Choroid plexus epithelial cell (primary cell): ENCODE measurements at places on chromosomes 16 and 17.

DNA sequence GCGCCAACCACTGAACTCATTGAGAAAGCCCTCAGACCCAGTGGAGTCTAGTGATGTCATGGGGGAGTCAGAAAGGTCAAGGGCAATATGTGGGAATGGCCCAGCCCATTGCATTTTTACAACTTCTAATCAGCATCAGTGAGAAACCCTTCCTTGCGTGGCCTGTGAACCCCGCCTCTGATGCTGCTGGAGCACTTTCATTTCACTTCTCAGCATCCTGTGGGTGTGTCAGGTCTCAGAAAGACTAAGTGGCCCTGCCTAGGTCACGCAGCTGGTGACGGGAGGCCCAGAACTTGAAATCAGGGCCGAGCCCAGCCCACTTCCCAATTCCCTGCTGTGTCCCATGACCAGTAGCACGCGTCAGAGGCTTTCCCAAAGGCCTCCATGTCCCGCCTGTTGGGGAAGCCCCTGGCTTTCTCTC, 6.1 kb downstream of the DNAI2 start:
- no peak for DNase-seq

GRCh38 chr17:50046179-50046578, 9.7 kb upstream of the ITGA3 start:
- DNase-seq: no peak

GRCh38 chr17:19558946-19559345, 25.3 kb downstream of the SLC47A1 start:
- no peak for DNase-seq

- DNase-seq: no peak
Observed at GRCh38 chr16:86307514-86307903, 202.8 kb upstream of the FOXF1 start.

- peak; percentile 10 for DNase-seq
Observed at GRCh38 chr16:49663081-49664065, 192.5 kb downstream of the ZNF423 start.

DNA sequence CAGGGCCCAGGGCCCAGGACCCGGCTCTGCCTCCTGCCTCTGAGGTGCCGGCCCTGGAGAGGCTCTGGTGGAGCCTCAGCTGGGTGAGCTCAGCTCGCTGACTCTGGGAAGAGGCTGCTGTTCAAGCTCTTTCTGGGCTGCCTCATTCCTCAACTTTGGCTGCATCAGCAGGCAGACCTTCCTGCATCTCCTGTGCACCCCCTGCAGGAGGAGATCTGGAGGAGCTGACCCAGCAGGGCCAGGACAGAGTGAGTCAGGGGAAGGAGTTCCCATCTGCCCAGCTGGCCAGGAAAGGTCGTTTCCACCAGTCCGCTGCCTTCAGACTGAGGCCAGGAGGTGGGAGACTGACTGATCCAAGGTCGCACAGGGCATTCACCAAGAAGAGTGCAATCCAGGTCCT, 10.7 kb downstream of the CRHR1 start:
- no peak for DNase-seq

- DNase-seq: no peak
Observed at GRCh38 chr17:55495239-55495638, 16.0 kb downstream of the SMIM36 start.

GRCh38 chr17:8375738-8376259, 705 bp downstream of the KRABD2 start:
- DNase-seq: no peak

GRCh38 chr16:85079785-85080570, 32.3 kb downstream of the CIBAR2 start:
- DNase-seq: no peak

DNA sequence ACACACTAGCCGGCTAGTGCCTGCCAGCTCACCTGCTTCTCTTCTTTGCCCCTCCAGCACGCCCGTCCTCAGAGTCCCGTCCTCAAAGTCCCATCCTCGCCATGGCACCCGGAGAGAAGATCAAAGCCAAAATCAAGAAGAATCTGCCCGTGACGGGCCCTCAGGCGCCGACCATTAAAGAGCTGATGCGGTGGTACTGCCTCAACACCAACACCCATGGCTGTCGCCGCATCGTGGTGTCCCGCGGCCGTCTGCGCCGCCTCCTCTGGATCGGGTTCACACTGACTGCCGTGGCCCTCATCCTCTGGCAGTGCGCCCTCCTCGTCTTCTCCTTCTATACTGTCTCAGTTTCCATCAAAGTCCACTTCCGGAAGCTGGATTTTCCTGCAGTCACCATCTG, 3.6 kb downstream of the SCNN1G start:
- DNase-seq: no peak

- no peak for DNase-seq
Observed at GRCh38 chr17:34909040-34909439, 52.2 kb downstream of the CCT6B start.

DNA sequence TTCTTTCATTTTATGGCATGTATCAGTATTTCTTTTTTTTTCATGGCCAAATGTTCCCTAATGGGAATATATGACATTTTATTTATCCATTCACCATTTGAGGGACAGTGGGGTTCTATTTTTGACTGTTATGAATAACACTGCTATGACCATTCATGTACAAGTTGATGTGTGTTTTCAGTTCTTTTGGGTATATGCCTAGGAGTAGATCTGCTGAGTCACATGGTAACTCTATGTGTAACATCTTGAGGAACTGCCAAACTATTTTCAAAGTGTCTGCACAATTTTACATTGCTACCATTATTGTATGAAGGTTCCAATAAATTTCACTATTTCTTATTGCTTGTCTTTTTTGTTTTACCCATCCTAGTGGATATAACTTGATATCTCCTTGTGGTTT, 223.0 kb downstream of the TANC2 start:
- DNase-seq: peak; percentile 61

DNA sequence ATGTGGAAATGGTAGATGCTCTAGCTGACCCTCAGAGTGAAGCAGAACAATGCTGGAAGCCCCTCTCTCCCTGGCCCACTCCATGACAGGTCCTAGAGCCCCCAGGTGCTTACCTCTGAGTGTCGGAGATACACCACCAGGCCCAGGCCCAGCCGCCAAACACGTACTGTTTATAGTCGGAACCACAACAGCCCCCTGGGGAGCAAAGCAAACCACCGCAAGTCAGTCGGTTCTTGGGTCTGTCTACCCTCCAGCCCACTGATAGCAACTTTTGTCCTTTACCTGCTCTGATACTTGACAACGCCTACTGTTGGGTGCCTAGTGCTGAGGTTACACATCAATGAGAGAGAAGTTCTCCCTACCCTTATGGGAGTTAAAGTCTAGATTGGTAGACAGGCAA, 8.7 kb downstream of the FLOT2 start:
- no peak for DNase-seq

DNA sequence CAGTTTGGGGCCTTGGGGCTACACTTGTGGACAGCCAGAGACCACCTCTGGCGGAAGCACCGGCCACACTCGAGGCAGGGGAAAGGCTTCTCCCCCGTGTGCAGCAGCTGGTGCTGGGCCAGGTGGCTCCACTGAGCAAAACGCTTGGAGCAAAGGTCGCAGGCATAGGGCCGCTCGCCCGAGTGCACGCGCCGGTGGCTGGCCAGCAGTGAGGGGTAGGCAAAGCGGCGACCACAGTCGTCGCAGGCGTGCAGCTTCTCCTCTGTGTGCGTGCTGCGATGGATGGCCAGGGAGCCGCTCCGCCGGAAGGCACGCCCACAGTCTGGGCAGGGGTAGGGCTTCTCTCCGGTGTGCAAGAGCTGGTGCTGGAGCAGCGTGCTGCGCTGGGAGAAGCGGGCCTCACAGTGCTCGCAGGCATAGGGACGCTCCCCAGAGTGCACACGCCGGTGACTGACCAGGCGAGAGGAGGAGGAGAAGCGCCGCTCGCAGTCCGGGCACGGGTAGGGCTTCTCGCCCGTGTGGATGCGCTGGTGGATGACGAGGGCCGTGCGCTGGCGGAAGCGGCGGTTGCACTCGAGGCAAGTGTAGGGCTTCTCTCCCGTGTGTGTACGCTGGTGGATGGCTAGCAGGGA, 5.8 kb downstream of the ZNF689 start:
- no peak for DNase-seq

DNA sequence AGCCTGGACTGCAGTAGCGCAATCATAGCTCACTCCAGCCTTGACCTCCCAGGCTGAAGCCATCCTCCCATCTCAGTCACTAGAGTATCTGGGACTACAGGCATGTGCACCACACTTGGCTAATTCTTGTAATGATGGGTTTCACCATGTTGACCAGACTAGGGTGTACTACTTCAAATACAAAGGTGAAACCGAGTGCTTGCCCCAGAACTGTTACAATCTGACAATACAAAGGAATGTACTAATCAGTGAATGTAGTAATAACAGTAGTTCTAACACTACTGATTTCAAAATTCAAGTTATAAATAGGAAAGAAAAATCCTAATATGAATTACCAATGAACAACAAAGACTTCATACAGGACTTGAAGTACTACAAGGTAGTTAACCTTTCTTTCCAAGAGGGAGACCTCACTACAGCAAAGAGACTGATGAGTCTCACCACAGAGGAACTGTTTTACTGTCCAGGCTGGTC, 24.4 kb downstream of the CRK start:
- no peak for DNase-seq

DNA sequence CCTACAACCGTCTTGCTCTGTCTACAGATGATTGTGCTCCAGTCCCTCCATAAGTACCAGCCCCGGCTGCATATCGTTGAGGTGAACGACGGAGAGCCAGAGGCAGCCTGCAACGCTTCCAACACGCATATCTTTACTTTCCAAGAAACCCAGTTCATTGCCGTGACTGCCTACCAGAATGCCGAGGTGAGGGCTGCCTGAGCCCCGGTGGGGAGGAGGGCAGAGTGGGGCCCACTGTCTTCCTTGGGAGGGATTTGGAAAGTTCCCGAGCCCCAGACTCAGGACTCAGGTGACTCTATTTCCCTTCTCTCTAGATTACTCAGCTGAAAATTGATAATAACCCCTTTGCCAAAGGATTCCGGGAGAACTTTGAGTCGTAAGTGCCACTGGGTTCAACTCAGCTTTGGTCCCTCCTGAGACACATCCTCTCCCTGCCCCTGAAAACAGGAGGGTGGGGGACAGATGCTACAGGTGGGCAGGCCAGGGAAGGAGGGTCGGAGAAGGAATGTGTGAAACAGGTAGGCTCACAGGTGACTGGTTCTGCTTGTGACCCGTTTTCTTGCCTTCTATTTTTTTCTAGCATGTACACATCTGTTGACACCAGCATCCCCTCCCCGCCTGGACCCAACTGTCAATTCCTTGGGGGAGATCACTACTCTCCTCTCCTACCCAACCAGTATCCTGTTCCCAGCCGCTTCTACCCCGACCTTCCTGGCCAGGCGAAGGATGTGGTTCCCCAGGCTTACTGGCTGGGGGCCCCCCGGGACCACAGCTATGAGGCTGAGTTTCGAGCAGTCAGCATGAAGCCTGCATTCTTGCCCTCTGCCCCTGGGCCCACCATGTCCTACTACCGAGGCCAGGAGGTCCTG, 11.4 kb downstream of the TBX21 start:
- DNase-seq: no peak
